ENCODE measurements at places on chromosomes 5 and 9. TPM values are rescaled to one million over a fixed set of nuclear protein-coding genes. Genes with fewer than 3 reads are reported as not detected.

The PCDHB14 gene
- 4.4 TPM for total RNA-seq

The SLC36A3 gene
- total RNA-seq = not detected

The HAVCR2 gene
- 1.7 TPM for total RNA-seq

The ANKDD1B gene
- total RNA-seq = 0.38 TPM

The PCDHA13 gene
- not detected for total RNA-seq

Data from cardiac septum (tissue), 1 donor.